ENCODE measurements at places on chromosomes 7 and 10.
A peak's percentile ranks its signal among the peaks of the same experiment; 100 is the strongest.

- DNase-seq: no peak
Measured at GRCh38 chr10:25808372-25808771, 125.7 kb upstream of the MYO3A start.

GRCh38 chr7:119562839-119563238, 710.1 kb upstream of the KCND2 start:
- DNase-seq: peak; percentile 8

DNA sequence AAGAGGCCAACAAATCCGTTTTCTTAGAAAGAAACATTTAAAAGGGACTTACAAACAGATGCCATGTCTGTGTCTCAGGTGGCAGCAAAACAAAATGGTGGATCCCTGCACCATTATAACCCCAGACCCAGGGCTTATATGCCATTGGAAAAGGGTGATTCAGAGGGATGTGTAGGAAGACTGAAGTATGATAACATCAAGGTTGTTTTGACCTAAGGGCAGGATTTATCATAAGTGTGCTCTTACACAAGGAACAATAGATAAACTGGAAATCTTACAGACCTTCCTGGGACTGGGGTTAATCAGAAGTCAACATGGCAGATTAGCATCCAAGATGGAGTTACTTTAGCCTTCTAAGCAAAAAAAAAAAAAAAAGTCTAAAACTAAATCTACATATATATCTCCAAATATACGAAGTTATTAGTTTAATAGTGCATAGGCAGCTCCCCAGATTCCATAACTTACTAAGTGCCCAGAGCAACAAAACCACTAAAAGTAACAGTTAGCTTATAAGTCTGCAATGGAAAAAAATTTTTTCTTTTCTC, 34.3 kb upstream of the WNT16 start:
- no peak for DNase-seq

- no peak for DNase-seq
Measured at GRCh38 chr10:26662864-26663263, 34.6 kb upstream of the PDSS1 start.

GRCh38 chr7:149621776-149622175, 124.2 kb upstream of the ZNF746 start:
- DNase-seq: no peak

DNA sequence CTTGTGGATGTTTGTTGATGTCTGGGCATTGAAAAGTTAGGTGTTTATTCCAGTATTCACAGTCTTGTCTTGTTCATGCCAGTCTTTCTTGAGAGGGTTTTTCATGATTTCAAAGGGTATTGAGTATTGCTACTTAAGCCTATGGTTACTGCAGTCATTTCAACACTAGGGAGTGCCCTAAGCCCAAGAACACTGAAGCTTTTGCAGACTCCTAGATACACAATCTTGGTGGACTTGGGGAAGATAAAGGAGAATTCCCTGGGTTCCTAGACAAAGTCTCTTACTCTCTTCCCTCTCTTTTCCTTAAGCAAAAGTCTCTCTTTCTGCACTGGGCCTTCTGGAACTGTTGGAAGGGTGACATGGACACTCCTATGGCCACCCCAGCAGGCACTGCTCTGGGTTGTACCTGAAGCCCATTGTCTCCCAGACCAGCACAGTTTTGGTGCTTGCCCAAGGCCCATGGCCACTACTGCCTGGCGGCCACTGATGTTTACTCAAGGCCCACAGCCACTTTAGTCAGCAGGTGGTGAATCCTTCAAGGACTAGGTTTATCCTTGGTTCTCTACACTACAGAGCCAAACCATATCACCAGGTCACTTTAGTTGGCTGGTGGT, 24.9 kb downstream of the SAMD9 start:
- DNase-seq: no peak

- no peak for DNase-seq
Measured at GRCh38 chr7:111588065-111588433, 25.8 kb upstream of the IMMP2L start.

DNA sequence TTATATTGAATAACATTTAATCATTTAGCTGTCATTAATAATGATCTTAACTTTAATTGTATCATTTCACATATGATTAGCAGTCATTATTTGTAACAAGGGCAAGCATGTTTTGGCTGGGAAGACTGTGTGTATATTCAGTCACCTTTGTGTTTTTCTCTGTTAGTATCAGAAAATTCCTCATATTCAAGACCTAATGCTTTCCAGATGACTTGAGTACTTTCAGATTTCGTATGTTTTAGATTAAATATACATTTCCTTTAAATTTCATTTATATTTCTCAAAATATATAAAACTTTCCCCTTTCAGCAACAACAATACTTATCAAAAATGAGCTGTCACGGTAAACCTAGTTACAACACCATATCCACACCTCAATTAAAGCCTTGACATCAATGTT, 6.3 kb upstream of the CACNA2D1 start:
- no peak for DNase-seq

GRCh38 chr10:110522365-110522988, 24.8 kb downstream of the DUSP5 start:
- no peak for DNase-seq

GRCh38 chr7:137695942-137696341, 150.8 kb downstream of the DGKI start:
- peak; percentile 0 for DNase-seq

All from NCI-H510A treated with DMSO at 0.1 percent for 48 hours (cell line).